ENCODE measurements at places on chromosomes 16 and 17. TPM values are rescaled to one million over a fixed set of nuclear protein-coding genes. Genes with fewer than 3 reads are reported as not detected.

DNA sequence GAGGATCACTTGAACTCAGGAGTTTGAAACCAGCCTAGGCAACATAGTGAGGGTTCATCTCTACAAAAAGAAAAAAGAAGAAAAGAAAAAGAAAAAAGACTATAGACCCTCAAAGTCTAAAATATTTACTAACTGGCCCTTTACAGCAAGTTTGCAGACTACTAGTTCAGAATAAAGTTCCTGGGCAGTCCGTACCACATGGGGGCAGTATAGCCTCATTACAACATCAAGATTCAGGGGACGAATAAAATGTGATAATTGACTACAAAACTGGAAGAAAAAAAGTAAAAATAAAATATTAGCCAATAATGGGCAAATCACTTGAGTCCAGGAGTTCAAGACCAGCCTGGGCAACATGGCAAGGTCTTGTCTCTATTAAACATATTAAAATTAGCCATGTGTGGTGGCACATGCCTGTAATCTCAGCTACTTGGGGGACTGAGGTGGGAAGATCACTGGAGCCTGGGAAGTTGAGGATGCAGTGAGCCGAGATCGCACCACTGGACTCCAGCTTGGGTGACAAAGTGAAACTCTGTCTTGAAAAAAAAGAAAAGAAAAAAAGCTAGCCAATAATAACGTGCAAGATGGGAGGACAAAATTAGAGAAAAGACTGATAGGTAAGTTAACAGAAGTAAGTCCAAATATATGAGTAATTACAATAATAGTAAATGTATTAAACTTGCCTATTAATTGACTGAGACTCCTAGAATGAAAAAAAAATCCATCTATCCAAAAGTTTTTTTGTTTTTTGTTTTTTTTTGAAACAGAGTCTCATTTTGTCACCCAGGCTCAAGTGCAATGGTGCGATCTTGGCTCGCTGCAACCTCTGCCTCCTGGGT lies 129.4 kb upstream of the SEC14L1 start:
- peak; percentile 10 for DNase-seq

GRCh38 chr17:35293151-35293847 lies 50.4 kb downstream of the SLFN5 start:
- no peak for DNase-seq

PRDM7 gene
- not detected for total RNA-seq

DNA sequence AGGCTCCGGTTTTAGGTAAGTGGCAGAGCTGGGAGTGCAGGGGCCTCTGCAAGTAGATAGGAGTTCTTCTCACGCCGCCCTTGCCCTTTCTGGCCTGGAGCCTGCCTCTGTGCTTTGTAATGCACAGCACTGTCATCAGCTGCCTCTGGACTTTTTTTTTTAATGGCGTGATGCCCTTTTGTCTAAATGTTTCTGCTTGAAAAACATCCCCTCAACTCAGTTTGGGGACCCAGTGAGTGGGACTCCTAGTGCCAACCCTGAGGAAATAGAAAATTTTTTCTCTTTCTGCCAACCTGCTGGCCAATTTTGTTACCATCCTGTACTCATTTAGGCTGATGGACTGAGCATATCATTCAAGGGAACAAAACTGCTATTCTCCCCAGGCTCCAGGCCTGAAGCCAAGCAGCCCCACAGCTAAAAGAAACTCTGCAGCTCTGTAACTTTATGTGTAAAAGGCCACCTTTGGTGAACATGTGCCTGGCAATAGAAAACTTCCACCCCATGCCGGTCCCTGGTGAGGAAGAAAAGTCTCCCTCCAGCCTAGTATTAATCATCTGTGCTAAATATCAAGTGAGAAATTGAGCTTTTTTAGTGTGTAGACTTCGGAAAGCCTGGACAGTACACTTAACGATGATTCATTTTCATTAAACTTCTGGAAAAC lies 22.5 kb downstream of the SLC6A2 start:
- DNase-seq = no peak

DNA sequence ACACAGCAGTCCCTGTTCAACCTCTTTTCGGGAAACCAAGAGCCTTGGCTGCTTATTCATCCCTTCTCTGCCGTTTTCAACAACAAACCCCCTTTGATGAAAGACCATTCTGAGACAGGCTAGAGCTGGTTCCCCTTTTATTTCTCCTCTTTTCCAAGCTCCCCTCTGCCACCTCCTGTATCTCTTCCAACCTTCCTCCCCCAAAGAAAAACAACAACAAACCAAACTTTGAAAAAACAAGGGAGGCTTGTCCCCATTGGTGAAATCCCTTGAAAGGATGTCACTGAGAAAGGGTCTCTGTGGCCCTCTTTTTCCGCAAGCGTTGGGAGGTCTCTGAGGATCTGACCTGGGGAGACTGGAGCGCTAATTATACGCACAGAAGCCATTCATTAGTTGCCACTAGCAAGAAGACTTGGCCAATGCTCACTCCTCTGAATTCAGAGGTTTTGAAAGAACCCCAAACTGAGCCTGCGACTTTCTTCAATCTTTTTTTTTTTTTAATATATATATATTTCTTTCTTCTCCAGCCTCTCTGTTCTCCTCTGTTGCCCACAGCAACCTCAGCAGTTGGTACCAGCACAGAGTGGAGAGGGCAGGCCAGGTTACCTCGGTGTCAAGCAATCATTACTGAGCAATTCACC lies 101.4 kb downstream of the PITPNC1 start:
- DNase-seq = no peak

Measured in myocyte (in vitro differentiated cells).